ENCODE measurements at places on chromosomes 13 and 19.

- no peak for DNase-seq
Measured at GRCh38 chr13:94109715-94110374, 369.6 kb downstream of the DCT start.

GRCh38 chr19:13887018-13887436 lies 10.1 kb downstream of the NANOS3 start:
- no peak for DNase-seq

DNA sequence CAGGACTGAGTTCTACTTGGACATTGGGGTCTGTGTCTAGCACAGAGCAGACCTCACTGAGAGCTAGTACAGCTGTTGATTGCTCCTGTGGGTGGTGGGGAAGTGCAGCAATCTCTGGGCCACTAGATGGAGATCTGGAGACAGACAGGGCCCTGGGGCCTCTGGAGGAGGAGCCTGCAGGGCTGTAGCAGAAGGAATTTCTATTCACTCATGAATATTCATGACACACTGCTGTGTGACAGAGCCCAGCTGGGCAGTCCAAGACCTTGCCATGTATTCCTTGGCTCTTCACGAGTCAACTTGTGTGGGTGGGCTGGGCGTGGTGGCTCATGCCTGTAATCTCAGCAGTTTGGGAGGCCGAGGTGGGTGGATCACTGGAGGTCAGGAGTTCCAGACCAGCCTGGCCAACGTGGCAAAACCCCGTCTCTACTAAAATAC lies 37.5 kb downstream of the SUGP2 start:
- no peak for DNase-seq

GRCh38 chr13:27954406-27954851 lies 14.7 kb downstream of the CDX2 start:
- no peak for DNase-seq

DNA sequence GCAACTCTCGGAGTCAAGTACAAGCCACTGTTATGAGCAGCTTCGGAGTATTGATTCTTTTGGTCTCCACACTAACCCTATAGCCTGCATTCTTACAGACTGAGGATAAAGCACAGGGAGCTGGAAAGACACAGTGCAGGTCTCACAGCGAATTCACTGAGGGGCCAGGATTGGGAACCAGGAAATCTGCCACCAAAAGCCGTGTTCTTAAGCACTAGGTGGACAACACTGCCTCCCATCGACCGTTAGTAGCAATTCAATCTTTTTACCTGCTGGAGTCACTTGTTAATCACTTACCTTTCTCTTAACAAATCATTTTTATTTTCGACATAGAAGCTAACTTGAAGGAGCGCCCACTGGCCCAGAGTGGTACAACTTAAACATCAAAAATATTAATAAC lies 6.3 kb downstream of the PMIS2 start:
- DNase-seq, result peak; percentile 12

All from activated naive CD8-positive, alpha-beta T cell treated with anti-CD3 and anti-CD28 coated beads, Interleukin-2, amount 50 U/mL, for 24 hours (primary cell).